ENCODE measurements at places on chromosomes 2 and 18.

- no peak for DNase-seq
These were observed 2.8 kb downstream of the CNOT11 start for GRCh38 chr2:101255501-101255900.

DNA sequence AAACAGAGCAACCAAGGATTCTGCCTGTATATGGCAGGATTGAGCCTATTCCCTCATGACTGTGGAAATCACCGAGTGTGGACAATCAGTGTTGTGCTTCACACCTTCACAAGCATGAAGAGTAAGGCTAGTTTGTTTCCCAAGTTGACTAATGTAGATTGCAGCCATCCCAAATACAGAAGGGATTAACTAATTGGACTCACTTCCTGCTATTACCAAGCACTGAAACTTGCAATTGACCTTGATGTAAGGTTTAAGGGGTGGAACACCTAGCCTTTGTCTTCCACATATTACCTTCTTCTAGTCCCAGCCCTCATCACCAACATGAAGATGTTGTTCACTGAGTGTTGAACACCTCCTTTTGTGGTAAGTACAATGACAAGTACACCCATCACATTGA, 120.9 kb upstream of the RND3 start:
- no peak for DNase-seq

DNA sequence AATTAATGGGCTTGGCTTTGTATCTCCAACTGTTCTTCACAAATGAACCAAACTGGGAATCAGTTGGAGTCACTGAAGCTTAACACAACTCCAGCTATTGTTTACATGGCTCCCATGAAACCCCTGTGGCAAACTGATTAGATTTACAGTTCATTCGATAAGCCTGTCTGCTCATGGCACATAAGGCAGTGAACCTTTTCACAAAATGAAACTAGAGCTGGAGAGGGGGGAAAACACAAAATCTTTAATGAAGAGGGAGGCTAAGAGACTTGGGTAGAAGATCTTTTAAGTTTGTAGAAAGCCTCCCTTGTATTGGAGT, 11.6 kb upstream of the ITGA6 start:
- no peak for DNase-seq

DNA sequence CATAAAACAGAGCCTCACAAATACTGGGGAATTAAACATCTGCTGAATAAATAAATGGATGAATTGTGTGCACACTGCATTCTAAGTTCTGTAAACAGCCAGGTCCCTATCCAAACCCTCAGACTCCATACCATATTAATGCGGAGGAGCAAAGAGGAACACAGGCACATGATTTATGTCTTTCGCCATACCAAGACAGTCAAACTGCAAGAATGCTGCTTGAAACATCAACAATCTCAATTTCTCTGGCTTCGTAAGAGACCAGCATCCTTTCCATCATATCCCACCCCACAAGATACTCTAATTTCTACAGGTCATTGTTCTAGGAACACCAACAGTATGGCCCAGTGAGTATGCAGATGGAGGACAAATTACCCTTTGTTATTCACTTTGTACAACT, 15.0 kb downstream of the KANSL3 start:
- no peak for DNase-seq

GRCh38 chr2:125746321-125747164, 909.4 kb upstream of the GYPC start:
- no peak for DNase-seq

- no peak for DNase-seq
These were observed 30.8 kb downstream of the ADCY3 start for GRCh38 chr2:24889221-24889620.
